ENCODE measurements at places on chromosomes 5 and 9.

DNA sequence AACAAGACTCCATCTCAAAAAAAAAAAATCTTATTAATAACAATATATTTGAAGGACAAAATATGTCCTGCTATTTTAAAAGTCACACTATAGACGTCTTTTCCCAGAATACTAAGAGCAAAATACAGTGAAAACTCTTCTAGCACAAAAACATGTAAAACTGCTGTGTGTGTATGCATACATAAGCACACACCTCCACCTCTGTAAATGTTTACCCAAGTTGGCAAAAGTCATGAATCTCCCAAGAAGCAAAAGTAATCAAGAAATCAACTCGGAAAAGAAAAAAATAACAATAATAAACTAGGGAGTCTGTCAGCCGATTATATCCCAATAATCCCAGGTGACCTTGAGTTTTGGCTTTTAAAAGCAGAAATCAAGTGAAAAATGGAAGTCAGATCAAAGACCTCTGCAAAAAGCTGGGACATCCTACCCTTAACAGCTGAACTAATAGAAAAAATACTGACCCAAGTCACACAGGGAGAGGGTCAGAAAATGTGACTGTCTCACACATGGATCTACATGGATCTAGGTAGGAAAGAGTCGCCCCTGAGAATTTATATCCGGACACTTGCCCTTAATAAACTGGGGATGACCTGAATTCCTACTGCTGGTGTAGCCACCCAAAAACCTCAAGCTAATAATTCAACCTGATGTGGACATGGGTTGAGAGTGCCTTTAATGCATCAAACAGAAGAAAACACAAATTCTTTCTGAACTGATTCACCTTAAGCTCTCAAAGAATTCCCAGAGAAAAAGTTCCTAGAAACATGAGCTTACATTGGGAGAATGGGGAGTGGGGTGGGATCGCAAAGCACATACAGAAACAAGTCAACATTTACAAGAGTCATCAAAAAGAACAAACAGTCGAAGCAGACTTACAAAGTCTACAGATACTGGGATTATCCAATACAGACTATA, 29.9 kb downstream of the LPAR1 start:
- DNase-seq, result no peak

- DNase-seq, result no peak
Observed at GRCh38 chr9:83342006-83342405, 196.2 kb downstream of the FRMD3 start.

DNA sequence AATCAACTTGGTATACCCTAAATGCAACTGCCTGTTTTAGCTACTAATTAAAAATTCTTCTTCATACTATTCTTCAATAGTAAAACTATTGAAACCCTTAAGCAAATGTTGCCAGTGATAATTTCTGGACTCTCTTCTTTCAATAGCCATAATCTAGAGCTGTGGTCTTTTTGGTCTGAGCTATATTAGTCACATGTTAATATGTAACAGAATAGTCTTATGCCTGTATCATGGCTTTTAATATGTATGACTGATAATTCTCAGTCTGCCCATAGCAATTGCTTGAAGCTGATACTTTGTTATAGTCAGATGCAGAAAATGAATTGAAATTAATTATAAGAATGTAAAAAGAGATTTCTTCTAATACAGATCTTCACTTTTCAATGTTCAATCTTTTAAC, 1871.9 kb upstream of the CDH6 start:
- DNase-seq, result no peak

- no peak for DNase-seq
Observed at GRCh38 chr9:70923961-70924360, 197.5 kb downstream of the TRPM3 start.

- no peak for DNase-seq
Observed at GRCh38 chr9:36306471-36307306, 48.4 kb upstream of the GNE start.

DNA sequence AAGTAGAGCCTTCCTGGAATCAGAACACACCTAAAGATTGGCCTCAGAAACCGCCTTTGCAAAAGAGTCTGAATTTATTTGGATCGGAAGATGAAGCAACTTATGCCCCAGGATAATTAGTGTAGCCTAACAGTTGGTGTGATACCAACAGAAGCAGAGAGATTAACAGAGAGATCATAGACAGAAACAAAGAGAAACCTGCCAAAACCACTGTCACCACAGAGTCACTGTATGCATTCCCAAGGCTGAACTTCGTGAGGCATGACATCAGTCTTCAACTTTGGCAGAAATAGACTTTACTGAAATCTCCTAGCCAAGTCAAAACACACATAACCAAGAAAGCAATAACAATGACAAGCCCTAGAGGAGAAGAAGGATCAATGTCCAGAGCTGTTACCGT, 361.8 kb downstream of the ELAVL2 start:
- no peak for DNase-seq

GRCh38 chr9:134525841-134526583, 115.6 kb upstream of the COL5A1 start:
- DNase-seq, result no peak

- no peak for DNase-seq
Observed at GRCh38 chr5:60458666-60459065, 241.3 kb downstream of the DEPDC1B start.

- no peak for DNase-seq
Observed at GRCh38 chr5:17241635-17242034, 24.2 kb downstream of the BASP1 start.

DNA sequence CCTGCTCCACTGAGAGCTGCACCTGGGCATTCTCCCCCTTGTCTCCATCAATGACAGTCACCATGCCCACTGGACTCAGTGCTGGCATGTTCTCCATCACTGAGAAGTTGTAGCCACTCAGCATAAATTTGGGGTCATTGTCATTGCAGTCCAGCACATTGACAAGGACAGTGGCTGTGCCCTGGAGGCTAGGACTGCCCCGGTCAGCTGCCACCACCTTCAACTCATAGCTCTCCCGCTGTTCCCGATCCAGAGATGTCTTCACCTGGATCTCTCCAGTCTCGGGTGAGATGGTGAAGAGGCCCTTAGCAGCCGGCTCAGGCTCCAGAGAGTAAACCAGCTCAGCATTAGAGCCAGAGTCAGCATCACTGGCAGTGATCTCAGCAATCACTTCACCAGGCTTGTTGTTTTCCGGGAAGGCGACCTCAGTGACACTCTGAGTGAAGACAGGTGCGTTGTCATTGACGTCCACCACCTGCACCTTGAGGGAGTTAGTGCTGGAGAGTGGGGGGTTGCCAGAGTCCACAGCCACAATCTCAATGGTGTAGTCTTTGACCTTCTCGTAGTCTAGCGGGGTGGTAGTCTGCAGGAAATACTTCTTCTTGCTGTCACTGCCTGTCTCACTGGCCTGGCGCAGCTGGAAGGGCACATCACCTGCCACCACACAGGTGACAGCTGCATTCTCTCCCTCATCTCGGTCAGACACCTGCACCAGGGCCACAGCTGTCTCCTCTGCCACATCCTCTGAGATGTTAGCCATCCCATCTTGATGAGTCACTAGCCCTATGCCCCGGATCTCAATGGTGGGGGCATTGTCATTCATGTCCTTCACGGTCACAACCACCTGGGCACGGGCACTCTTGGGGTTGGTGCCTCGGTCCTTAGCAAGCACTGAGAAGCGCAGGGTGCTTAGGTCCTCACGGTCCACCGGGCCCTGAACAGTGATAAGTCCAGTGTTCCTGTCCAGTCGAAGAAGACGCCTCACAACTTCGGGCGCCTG, 13.5 kb downstream of the PCDH1 start:
- no peak for DNase-seq

- no peak for DNase-seq
Observed at GRCh38 chr5:107373549-107374263, 297.0 kb downstream of the EFNA5 start.

GRCh38 chr5:14186059-14186830, 43.1 kb downstream of the TRIO start:
- DNase-seq, result no peak

- no peak for DNase-seq
Observed at GRCh38 chr5:76471406-76471805, 68.3 kb downstream of the IQGAP2 start.

DNA sequence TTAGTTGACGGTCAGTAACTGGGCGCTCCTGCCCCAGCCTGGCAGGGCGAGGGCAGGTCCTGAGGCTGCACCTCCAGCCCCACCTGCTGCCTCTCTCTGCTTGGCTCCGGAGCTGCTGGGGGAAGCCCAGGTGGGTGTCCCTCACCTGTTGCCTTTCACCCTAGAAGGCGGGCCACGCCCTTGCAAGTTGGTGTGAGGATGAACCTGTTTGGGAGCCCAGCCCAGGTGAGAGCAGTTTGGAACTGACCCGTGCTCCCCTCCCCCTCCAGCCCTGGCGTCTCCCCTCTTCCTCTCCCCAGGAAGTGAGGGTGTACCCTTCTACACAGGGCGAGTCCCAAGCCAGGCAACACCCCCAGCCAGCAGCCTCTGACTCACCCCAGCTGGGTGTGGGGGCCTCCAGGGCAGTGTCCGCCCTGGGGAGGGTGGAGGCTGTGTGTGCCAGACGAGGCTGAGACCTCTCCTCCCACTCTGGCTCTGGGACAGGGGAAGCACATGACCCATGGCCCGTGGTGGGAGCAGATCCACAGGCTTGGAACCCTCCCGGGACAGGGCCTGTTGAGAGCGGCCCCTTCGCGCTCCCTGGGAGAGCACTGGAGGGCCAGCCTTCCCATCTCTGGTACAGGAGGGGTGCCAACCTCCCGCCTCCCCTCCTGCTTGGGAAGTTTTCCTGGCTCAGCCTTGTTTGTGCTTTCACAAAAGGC, 10.4 kb downstream of the LRRC8A start:
- peak; percentile 69 for DNase-seq

GRCh38 chr9:70218767-70219166, 40.0 kb upstream of the SMC5 start:
- no peak for DNase-seq

- no peak for DNase-seq
Observed at GRCh38 chr9:127588740-127589506, 23.2 kb upstream of the STXBP1 start.

DNA sequence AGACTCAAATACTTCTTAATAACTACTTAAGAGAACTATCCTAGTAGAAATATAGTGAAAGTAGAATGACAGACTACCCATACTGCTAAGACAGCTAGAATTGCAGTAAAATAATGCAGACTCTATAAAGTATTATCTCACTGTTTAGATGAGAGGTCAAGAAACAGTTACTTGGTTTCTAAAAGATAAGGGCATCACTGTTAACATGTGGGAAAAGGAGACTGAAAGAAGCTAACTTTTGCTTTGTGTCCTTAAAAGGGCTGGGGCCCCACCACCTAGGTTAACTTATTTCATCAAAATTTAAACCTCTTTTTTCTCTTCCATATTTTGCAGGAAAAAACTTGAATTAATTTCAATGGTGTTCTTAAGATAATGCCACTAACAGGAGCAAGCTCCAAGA, 204.3 kb downstream of the CNTLN start:
- no peak for DNase-seq

DNA sequence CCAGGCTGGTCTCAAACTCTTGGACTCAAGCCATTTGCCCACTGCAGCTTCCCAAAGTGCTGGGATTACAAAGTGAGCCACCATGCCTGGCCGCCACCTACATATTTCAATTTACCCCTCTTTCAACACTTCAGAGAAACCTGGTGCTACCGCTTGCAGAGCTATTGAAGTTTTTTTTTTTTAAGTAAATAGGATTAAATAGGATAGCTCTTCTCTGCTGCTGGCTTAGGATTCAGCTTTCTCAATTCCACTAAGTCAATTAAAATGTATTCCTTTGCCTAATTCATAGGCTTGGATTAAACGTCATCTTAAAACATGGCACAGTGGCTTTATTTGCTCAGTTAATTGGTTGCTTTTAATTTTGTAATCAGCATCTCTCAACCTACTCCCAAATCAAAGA, 41.0 kb downstream of the KIAA1191 start:
- no peak for DNase-seq

DNA sequence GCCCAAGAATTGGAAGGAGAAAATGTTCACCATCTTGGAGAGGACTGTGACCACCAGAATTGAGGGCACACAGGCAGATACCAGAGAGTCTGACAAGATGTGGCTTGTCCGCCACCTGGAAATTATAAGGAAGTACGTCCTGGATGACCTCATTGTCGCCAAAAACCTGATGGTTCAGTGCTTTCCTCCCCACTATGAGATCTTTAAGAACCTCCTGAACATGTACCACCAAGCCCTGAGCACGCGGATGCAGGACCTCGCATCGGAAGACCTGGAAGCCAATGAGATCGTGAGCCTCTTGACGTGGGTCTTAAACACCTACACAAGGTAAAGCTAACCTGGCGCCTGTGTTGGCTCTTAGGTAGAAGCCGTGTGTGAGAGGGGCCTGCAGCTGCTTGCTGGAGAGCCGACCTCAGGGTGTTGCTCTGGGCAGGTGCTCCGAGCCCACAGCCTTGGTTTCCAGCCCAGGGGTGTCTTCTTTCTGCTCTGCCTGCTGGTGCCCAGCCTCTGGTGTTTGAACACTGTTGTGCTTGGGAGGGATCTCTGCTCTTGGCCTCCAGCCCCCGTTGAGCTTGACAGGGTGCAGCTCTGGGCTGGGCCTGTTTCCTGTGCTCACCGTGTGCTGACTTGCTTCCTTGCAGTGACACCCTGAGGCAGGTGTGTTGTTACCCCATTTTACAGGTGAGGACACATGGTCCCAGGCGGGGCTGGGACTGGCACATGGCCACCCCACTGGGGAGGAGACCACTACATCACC, 10.9 kb downstream of the EXOC3 start:
- no peak for DNase-seq

- DNase-seq, result no peak
Observed at GRCh38 chr5:102324714-102325113, 28.6 kb upstream of the SLCO4C1 start.

GRCh38 chr9:126457175-126457547, 130.5 kb downstream of the MVB12B start:
- DNase-seq, result no peak

Measured in frontal cortex (tissue), 4 donors.